ENCODE measurements at places on chromosomes 16 and 17.

- DNase-seq = no peak
These were observed 65.6 kb downstream of the XYLT1 start for GRCh38 chr16:17404941-17405689.

DNA sequence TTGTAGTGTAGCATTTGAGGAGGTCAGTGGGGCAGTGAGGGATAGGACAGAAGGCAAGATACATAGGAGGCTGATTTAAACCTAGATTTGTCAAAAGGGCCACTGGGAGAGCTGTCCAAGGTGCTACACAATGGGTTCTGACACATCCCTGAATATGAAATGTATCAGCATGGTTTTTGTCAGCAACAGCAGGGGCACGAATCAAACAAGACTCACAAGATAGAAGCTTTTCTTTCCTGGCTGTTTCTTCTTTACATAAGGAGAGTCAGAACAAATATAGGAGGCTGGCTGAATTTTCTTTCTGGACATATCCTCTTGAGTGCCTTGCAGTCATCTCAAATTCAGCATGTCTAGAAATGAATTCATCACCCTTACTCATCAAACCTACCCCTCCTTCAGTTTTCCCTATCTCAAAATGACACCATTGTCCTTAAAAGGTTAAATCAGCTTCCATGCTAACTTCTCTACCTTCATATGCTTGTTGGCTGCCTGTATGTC lies 130.5 kb downstream of the NPIPB5 start:
- no peak for DNase-seq

DNA sequence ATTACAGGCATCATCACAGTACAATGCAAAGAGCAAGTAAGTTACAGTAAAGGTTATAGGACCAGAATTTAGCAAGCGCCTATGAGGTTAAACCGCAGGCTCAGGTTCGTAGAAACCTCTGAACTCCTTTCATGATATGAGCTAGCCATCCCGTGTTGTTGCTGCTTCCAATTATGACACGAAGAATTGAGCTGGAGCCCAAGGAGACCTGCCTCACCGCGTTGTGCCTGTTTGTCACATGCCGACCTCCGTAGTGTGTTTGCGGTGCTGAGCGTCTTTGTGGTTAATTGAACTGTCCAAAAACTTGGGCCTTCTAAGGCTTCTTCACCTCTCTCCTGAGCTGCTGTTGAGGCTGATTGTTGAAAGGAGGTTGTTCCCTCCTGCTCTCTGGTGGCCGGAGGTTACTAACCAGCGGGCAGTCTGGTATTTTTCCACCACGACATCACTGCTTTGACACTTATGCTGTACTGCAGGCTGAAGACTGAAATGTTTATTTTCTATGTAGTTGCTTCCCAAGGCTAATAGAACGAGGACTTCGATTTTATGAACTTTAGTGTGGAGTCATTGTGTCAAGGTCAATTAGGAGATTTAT lies 67.5 kb downstream of the SEC14L1 start:
- DNase-seq = no peak

DNA sequence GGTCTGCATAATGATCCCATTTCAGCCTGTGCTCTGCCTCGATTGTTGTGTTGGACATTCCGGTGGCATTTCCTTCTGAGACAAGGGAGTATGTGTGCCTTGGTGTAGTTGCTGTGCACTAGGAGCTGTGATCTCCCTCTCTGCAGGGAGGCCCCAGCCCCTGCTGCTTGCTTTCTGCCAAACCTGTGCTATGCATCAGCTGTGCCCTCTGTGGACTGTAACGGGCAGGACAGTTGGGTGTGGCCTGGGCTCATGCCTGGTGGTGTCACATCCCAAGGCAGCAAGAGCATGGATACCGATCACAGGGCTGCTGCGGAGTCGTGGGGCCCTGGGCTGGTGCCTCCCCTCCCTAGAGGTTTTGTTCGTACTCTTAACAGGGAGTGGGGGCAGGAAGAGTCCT lies 3.8 kb upstream of the JPT2 start:
- DNase-seq = no peak

GRCh38 chr17:79595471-79595870 lies 15.4 kb downstream of the RBFOX3 start:
- DNase-seq = no peak

DNA sequence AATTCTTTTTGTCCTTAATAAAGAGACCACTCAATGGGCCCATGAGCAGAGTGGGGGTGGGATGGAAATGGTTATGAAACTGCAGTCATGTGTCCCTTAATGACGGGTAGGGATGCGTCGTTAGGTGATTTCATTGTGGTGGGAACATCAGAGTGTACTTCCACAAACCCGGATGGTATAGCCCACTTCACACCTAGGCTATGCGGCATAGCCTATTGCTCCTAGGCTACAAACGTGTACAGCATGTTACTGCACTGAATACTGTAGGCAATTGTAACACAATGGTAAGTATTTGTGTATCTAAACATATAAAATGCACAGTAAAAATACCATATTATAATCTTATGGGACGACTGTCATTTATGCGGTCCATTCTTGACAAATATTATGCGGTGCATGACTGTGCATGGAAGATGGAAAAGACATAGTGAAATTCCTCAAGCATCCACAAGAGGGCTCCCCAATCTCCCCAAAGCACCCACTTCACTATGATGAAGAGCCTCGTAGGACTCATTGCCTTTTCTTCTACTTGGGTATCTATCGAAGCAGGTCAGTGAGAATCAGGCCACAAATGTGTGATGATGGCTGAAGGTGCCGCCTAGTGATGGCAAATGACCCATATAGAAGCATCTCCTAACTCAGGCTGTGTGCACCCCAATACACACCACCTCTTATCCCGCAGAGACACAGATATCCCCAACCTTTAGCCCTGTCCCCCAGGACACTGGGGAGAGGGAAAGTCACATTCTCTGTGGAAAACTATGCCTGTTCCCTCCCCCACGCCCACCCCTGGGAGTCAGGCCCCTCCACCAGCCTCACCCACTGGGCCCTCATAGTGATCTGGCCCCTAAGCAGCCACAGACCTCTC lies 43.5 kb downstream of the TBX21 start:
- no peak for DNase-seq

- DNase-seq = no peak
These were observed 4.2 kb downstream of the AIPL1 start for GRCh38 chr17:6430769-6431168.

DNA sequence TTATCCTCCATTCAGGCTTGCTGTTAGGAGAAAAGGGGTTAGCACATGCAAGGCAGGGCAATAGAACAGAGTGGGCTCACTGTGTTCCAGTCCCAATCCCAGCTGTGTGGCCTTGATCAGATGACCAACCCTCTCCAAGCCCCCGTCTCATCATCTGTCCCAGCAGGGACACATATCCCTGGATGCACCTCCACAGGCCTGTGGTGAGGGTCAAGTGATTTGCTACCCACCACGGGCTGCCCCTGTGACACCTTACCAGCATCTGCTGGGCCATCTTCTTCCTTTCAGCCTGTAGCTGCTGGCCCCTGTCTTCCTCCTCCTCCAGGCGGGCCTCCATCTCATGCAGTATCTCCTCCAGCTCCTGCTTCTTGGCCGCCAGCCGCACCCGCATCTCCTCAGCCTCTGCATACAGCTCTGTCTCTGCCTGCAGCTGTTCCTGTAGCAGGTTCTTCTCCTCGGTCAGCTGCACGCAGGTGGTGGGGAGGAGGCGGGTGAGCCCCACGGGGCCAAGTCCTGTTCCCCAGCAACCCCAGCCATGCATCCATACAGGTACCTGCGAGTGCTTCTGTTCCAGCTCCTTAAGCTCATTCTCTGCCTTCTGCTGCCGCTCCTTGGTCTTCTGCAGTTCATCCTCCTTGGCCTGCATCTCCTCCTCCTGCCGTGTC lies 91.3 kb downstream of the NDE1 start:
- no peak for DNase-seq

- no peak for DNase-seq
These were observed 115.0 kb downstream of the DYNLRB2 start for GRCh38 chr16:80655751-80656150.

DNA sequence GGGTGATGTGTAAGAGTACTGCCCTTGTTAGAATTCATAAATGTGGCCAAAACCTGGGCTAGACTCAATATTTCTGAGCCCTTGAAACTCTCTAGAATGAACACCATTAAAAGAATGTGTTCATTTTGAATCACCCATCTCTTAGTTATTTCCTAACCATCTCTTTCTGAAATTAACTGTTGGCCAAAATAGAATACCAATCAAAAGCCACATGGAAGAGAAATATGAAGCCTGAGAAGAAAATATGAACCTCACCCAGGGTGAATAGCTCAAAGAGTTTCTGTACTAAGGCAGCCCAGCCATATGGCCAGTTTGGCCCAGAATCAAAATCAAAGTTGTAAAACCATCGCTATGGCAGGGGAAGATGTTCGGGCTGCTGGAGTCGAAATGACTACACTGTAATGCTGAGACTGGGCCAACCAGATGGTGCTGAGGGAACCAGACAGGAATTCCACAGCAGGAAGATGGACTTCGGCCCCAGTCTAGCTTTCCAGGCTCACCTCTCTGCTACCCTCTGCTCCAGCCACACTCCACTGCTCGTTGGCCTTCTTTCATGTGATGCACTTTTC lies 154.3 kb upstream of the ZFHX3 start:
- no peak for DNase-seq

DNA sequence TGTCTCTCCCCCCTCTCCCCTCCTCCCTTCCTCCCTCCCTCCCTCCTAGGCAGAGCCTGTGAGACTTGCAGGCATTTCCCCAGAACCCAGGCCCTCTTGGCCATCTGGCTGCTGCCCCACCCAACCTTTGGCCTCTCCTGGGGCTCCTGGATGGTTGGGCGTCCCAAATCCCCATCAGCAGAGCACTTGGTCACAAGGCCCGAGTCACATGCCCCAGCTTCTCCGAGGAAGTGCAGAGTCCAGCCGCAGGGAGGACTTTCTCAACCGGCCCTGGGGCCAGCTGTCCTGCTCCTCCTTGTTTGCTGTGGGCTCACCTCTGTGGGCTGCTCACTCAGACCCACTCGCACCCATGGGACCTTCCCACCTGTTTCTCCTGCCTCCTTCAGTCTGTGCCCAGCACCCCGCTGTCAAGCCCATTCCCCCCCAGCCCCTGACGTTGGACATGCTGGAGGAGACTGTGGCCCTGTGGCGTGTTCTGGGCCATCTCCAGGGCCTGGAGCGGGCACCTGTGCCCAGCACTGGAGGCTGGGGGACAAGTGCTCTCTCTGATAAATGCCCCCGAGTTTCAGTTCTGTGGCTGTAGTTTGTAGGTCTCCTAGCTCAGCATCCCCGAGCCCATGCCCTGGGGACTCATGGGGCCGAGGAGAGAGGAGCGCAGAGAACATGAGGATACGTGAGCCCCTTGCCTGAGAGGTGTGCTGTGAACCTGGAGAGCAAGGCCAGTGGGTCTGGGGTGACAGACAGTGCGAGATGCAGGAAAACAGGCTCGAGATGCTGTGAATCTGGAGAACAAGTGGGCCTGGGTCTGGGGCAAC lies 42.3 kb upstream of the ZNF750 start:
- no peak for DNase-seq

DNA sequence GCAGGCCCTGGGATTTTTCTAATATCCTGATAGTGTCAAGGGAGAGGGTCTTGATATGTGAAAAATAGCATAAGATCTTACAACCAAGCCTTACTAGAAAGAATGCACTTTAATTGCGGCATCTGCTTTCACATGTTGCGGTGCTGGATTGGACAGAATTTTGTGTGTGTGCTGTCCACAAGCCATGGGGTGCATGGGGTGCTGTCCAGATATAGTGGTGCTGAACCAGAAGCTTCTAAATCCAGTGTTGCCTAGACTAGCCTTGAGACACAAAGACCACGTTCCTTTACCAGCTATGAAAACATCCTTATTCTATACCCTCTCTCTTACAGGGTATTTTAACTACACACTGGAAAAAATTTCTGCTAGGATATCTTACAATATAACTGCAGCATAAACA lies 244.0 kb downstream of the TMEM114 start:
- no peak for DNase-seq

DNA sequence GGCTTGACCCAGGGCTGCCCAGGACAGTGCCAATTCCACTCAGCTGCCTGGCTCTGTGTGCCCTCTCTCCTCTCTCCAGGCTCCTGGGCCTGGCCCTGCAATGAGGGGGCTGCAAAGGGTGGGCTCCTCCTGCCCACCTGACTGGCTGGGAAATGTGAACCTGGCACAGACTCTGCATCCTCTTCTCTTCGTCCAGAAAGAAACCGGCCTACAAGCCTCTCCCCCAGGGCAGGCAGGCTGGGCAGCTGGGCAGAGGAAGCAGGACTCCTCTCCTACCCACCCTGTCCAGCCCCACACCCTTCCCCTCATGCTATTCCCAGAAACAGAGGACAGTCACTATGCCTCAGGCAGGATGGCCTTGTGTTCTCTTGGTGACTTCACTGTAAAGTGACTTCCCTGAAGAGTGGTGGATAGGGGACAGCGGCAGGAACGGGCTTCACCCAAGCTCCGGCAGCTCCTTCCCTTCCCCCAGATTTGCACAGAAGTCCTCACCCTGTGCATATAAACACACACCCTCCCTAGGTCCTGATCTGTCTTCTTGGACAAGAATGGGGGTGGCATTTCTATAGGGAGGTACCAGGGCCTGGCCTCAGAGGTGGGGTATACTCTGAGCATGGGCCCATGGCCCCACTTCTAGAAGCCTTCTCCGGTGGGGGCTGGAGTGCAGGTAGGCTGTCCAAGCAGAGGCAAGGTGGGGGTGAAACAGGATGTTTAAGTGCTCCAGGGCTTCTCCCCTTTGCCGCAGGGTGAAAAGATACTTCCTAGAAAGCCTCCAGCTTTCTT lies 4.9 kb upstream of the STAT5A start:
- no peak for DNase-seq

DNA sequence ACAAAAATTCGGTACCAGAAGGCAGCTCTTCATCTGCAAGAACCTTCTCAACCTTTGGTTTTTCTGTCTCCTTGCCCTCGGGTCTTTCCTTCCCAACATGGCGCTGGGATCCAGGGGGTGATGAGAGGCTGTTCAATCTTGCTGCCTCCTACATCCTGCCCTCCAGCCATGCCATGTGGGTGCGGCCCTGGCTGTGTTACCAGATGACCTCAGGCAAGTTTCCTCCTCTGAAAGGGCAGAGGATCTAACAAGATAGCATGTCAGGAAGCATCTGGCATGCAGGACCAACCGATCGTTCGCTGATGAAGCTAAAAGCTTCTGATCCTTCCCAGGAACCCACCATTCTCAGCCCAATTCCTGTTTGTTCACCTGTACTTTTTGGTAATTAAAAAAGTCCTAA lies 36.8 kb upstream of the BCAR1 start:
- no peak for DNase-seq

Data from activated CD4-positive, CD25-positive, alpha-beta regulatory T cell (primary cell).